ENCODE measurements at places on chromosomes 16 and 17.

- no peak for DNase-seq
These were observed 31.1 kb downstream of the KLHDC4 start for GRCh38 chr16:87734644-87735043.

DNA sequence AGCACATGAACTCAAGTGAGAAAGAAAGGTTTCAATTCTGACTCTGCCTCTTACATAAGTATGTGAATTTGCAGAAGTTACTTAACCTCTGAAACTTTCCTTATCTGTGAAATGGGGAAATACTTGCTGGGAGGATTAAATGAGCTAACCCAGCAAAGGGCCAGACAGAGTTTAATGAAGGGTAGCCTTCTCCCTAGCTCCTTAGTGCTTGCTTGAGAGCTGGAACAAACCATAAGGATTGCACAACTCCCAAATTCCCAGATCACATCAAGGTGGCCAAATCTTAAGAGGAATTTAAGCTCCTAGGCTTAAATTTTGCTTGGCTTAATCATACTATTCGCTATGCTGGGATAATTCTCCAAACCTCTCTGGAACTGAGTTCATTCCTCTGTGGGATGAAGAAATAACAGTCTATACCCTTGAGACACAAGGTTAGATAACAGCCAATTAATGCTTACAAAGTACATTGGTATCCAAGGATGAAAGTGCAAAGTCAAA is 11.8 kb upstream of the WSB1 start:
- no peak for DNase-seq

DNA sequence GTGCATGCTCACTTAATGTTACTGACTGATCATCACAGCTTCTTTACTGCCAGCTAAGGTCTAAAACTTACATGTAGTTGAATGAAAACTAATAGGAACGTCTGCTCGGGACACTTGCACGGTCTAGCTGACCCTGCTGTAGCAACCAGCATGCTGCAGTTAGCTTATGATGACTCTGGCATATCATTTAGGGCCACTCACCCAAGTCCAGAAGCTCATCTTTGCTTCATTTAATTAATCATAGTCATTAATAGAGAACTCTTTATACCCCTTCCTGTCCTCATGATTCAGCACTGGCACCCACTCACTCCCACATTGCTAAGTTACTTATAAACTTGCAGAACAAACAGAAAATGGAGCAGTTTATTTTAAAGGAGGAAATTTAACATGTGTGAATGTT is 136.3 kb downstream of the NLK start:
- no peak for DNase-seq

GRCh38 chr16:87330257-87330624 is 13.0 kb upstream of the C16orf95 start:
- DNase-seq: no peak

- DNase-seq: peak; percentile 57
These were observed 1.2 kb upstream of the MIF4GD start for GRCh38 chr17:75271955-75272847.

GRCh38 chr16:1579214-1579613 is 32.7 kb downstream of the IFT140 start:
- DNase-seq: no peak

Measured in NCI-H524 treated with DMSO at 0.1 percent for 48 hours (cell line).